ENCODE measurements at places on chromosomes 1 and 21. TPM values are rescaled to one million over a fixed set of nuclear protein-coding genes. Genes with fewer than 3 reads are reported as not detected.

Gene C1orf21
- 21.9 TPM for total RNA-seq

Gene LCA5L
- total RNA-seq = 0.42 TPM

Gene ITPKB
- total RNA-seq = 6.6 TPM

Gene ARV1
- total RNA-seq = 24.1 TPM

Gene LHX8
- total RNA-seq = not detected

Gene OR2M7
- total RNA-seq = not detected

Gene KIAA1614
- 0.21 TPM for total RNA-seq

Gene FCRL1
- total RNA-seq = not detected

Gene SPRR2B
- not detected for total RNA-seq

Gene SPRR3
- 324 TPM for total RNA-seq

Gene HSF2BP
- 10.6 TPM for total RNA-seq

Gene BLACAT1
- 1.3 TPM for total RNA-seq

Gene TDRD5
- not detected for total RNA-seq

Gene RUNX1
- total RNA-seq = 14.6 TPM

Gene ADGRB2
- 1.4 TPM for total RNA-seq

Gene PPFIA4
- 2.6 TPM for total RNA-seq

Gene GPR153
- 43.1 TPM for total RNA-seq

Gene C4BPB
- not detected for total RNA-seq

Gene DMRTA2
- 6.5 TPM for total RNA-seq

Gene WLS
- total RNA-seq = 37.3 TPM

Gene MYOM3
- total RNA-seq = under 0.01 TPM

Gene PTGS2
- 37.9 TPM for total RNA-seq

Gene C1orf53
- 10.2 TPM for total RNA-seq

Gene FMO4
- total RNA-seq = 2.0 TPM

Gene EPHA8
- not detected for total RNA-seq

Gene GSTM4
- 8.5 TPM for total RNA-seq

Gene OR14K1
- not detected for total RNA-seq

Gene NBPF10
- total RNA-seq = 0.09 TPM

Gene GNAI3
- total RNA-seq = 11.4 TPM

Gene OPTC
- total RNA-seq = not detected

Gene PTPN22
- 1.1 TPM for total RNA-seq

Gene BRWD1
- 22.1 TPM for total RNA-seq

Gene GJA8
- not detected for total RNA-seq

Gene OR2L8
- total RNA-seq = not detected

Gene SDC3
- 7.3 TPM for total RNA-seq

Gene VPS72
- total RNA-seq = 40.7 TPM

Gene KCNK2
- total RNA-seq = not detected

Gene LRRC71
- not detected for total RNA-seq

Gene FOXO6
- not detected for total RNA-seq

Gene ARTN
- 43.2 TPM for total RNA-seq

Gene SPRR2E
- 5.4 TPM for total RNA-seq

Gene IRF6
- 195 TPM for total RNA-seq

Gene GBP1
- 9.0 TPM for total RNA-seq

Gene CYP2J2
- 3.0 TPM for total RNA-seq

Gene GFI1
- not detected for total RNA-seq

Gene ADAMTSL4
- total RNA-seq = 14.4 TPM

Gene RGS8
- not detected for total RNA-seq

Gene GAS5
- total RNA-seq = 458 TPM

Gene NFASC
- 4.0 TPM for total RNA-seq

Gene BLZF1
- 24.7 TPM for total RNA-seq

Gene CELA3B
- not detected for total RNA-seq

Gene DDR2
- total RNA-seq = 1.1 TPM

Gene FAM177B
- not detected for total RNA-seq

Gene ZBTB7B
- 67.2 TPM for total RNA-seq

Gene LRRC38
- not detected for total RNA-seq

Gene AMPD1
- not detected for total RNA-seq

Gene SAMD13
- total RNA-seq = 1.3 TPM

Gene AGO4
- 4.8 TPM for total RNA-seq

Gene RXFP4
- total RNA-seq = not detected
